Astrocyte of the spinal cord (primary cell): ENCODE measurements at places on chromosomes 5 and 9.

DNA sequence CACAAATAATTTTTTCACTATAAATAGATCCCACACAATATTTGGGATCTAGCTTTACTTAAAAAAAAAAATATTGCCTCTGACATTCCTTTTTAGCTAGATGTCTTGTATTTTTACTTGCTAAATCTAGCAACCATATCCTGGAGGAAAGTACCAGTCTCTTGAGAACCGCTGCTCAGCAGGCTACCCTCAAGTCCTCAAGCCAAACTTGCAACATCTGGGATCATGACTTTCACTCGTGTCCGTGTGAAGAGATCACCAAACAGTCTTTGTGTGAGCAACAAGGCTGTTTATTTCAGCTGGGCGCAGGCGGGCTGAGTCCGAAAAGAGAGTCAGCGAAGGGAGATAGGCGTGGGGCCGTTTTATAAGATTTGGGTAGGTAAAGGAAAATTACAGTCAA is 180.3 kb upstream of the FER start:
- no peak for DNase-seq

- DNase-seq: peak; percentile 53
Observed at GRCh38 chr5:77232574-77233358, 22.3 kb downstream of the PDE8B start.

DNA sequence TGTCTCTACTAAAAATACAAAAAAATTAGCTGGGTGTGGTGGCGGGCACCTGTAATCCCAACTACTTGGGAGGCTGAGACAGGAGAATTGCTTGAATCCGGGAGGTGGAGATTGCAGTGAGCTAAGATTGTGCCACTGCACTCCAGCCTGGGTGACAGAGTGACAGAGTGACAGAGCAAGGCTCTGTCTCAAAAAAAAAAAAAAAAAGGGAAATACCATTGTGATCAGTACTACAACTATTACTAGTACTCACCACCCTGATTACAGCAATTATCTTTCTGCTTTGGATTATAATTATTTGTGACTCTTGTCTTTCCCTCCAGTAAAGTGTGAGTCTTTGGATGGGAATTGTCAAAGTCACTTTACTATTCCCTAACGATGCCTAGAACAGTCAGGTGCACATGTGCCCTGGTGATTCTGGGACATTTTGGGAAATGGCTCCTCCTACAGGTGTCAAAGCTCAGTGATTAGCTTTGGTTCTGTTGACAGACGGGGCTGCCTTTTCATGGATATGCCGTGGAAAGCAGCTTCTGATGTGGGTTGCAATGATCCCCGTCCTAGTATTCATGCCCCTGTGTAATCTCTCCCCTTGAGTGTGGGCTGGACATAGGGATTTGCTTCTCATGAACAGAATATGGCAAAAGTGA is 31.8 kb upstream of the FRRS1L start:
- DNase-seq: no peak

DNA sequence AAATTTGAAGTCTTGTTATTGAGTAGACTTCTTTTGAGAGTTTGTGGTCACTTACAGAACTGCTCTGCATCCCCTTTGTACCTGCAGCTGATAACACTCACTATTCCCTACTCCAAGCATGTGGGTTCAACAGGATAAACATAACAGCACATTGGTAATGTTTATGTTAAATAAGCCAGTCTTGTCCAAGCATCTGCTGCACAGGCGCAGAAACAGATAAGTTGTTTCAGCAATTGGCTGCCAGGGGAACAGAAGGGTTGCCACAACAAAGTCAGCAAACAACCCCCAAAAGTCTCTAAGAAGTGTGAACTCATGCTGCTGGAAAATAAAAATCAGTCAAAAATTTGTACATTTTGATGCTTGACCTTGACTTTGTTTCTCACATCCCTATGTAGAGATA is 174.6 kb downstream of the GDNF start:
- DNase-seq: peak; percentile 61

DNA sequence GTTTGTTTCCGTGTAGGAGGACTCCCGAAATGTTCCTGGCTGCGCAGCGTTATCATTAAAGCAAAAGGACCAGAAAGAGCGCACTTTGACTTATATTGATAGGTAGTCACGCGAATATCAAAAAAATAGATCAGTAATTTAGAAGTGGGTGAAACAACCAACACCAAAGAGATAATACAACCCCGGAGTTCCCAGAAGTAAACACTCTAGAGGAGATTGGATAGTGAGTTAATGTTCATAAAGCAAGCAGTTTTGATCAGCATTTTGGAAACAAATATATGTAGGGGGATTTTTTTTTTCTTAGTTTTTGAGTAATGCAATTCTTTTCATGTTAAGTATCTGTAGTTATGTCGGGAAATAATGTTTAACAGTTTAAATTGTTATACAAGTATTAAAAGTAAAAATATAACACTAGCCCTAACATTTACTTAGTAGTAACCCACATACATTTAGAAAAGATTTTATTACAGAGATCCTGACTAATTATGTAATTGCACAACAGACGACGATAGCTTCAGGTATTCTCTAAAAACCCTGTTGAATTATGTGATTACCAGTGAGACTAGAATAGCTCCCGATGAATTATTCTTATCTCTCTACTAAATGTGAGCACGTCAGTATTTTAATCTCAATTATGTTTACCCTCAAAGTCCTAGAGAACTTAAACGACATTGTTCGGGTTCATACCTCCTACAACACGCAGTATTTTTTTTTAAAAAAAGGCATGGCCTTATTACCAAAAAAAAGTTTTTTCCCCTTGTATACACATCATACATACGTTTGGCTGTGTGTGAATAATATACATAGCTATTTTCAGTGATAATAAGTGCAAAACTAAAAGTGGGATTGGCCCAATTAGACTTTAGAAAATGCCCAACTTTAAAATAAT is 9.4 kb upstream of the NFIB start:
- no peak for DNase-seq

DNA sequence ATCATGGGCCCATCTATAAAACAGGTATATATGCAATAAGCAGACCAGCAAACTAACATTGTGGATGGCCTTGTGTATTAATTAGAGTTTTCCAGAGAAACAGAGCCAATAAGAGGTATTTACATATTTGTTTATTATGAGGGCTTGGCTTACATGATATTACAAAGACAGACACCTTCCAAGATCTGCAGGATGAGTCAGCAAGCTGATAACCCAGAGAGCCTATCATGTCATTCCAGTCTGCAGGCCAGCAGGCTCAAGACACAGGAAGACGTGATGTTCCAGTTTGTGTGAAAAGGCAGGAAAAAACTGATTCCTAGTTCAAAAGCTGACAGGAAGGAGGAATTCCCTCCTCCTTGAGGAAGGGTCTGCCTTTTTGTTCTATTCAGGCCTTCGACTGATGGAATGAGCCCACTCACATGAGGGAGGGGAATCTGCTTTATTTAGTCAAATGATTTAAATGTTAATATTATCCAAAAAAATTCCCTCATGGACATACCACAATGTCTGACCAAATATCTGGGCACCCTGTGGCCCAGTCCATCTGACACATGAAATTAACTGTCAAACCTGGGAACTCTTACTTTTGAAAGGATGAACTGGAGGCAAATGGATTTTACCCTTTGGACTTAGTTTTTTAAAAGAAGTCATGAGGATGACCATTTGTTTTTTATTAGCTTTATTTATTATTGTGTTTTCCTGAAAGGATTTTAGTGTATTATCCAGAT is 161.2 kb upstream of the CHD1 start:
- DNase-seq: no peak

DNA sequence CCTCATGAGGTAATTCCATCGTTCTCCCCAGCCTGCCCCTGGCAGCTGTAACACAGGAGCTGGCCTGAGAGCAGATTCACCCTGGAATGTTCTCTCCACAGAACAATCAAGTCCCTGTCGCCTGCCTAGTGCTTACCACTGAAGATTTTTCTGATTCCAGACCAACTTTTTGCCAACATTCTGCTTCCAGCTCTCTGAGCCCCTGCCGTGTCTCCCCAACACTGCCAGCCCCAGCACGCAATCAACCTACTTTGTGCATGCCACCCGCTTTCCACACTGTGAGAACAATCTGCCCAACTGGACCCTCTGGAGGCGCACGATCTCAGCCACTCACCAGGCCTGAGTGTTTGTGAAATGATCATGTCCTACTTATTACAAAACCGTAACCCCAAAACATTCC is 62.6 kb downstream of the PSMB7 start:
- DNase-seq: no peak

DNA sequence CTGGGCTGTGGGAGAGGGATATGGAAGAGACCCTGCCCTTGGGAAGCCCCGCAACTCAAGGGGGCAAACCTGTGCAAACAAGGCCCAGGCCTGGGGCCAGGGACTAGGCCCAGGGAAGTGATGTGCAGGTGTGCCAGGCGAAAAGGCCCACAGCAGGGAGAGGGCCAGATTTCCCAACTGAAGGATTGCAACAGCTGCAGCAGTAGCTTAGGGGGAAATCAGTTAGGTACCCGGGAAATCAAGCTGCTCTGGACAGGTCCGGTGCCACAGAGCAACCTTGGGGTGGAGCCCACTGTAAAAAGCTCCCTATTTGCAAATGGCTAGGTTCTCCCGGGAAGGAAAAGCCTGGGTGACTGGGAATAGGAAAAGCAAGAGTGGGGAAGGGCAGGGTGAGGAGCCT is 10.4 kb downstream of the GRIN1 start:
- no peak for DNase-seq

DNA sequence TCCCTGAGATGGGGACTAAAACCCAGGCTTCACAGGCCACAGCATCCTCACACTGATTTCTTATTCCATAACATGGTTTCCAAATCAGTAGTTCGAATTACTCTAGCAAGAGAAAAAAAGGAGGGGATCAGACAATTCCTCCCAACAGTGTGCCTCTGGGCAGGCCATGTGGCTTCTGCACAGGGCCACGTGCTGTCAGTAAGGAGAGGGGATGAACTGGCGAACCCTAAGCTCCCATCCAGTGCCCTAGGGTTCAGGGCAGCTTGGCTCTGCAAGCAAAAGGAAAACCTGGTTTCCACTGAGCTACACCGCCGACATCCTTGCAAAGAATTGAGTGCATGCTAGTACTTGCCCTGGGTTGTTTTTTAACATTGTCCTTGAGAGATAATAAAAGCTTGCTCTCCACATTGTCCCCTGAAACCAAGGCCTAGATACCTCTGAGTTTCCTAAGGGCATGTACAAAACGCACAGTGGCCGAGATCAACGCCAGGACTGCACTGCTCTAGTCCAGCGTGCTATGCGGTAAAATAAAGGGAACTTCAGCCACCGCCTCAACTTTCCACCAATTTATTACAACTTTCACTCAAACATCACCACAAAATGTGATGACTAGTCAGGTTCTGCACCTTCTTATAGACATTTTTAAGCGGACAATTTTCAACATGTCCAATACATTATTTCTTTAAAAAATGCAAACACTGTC is 4.5 kb downstream of the CAMSAP1 start:
- DNase-seq: no peak

DNA sequence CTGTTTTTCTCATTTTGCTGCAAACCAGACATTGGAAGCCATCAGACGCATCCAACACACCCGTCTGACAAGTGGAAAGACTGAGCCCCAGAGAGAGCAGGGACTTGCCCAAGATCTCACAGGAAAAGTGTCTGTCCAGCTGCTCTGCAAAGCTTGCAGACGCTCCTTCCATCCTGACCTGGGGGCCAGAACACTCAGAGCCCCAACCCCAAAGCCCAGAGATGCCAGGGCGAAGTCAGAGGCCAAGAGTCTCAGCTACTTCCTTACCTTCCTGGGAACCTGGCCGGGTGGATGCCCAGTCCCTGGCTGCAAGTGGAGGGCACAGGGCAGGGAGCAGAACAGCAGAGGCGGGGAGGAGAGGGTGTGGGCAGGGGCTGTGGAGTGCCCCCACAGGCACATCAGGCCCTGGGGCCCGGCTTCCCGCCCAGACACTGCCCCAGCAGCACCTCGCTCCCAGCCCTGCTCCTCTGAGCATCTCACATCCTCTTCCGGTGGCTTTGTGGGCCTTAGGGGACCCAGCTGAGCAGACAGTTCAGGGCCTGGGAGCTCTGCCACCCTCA is 9.7 kb upstream of the RALGDS start:
- DNase-seq: no peak

DNA sequence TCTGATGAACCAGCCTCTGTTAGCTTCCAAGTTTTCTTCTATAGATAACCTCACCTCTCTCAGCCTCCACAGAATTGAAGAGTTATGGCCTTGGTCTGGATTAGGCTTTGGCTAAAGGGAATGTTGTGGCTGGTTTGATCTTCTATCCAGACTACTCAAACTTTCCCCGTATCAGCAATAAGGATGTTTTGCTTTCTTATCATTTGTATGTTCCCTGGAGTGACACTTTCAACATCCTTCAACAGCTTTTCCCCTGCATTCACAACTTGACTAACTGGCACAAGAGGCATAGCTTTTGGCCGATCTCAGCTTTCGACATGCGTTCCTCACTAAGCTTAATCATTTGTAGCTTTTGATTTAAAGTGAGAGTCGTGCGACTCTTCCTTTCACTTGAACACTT is 28.1 kb upstream of the GNE start:
- DNase-seq: no peak

DNA sequence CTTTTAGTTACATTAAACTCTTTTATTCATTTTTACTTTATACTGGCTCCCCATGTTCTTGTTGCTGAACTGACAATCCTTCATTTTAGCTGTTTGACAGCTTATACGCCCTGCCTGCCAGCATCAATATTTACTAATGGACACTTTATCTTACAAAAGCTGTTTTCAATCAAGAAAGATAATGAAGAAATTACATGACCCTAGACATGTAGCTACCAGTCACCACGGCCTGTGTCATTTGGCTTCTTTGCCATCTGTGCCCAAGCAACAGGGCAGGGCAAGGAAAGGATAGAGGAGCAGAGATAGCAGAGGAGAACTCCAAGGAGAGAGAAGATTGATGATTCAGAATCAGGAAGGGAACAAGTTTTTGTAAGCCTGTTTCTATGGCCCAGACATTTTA is 647.3 kb downstream of the BRINP1 start:
- DNase-seq: no peak

DNA sequence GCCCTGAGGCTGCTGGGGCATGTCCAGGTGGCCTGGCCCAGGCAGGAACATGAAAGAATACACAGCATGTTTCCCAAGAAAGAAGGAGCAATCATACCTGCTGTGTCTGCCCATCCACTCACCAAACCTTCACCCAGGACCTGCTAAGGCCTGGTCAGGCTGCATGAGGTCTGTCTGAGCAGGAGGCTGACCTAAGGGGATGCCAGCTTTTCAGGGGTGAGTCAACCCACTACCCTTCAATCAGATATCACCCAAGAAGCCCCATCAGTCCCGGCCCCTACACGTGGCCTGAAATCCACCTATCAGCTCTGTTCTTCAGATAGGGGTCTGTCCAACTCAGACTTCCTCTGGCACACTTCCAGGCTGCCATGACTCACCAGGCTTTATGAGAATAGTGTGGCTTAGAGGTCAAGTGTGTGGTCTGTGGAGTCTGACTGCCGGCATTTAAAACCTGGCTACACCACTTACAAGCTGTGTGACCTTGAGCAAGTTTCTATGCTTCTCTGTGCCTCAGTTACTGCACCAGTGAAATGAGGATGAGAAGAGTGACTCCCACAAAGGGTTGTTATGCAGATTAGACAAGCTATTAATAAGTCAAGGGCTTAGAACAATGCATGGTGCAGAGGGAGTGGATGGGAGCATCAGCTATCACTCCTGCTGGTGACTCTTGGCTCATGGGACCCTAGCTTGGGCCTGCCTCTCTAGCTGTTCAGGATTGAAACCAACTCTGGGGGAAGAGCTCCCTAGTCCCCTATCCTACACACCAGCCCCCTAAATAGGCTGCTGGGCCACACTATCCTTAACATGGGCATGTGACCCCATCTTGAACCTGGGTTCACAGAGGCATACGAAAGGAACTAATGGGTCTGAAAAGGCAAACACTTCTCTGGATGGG is 130.3 kb downstream of the PAX5 start:
- DNase-seq: peak; percentile 76

GRCh38 chr9:135081264-135081660 is 6.2 kb upstream of the OLFM1 start:
- DNase-seq: no peak
